ENCODE measurements at places on chromosomes 6 and 20.

DNA sequence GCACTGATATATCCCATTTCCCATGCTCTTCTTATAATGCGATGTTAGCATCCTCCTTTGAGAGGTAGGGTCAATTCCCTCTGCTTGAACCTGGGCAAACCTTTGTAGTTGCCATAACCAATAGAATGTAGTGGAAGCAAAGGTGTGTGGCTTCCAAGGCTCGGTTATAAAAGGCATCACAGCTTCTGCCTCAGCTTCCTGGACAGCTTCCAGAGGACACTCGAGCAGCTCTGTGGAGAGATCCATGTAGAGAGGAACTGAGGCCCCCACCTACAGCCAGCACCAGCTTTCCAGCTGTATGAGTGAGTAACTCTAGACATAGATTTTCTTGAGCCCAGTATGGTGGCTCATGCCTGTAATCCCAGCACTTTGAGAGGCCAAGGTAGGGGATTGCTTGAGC, 36.7 kb downstream of the FGD2 start:
- no peak for DNase-seq

DNA sequence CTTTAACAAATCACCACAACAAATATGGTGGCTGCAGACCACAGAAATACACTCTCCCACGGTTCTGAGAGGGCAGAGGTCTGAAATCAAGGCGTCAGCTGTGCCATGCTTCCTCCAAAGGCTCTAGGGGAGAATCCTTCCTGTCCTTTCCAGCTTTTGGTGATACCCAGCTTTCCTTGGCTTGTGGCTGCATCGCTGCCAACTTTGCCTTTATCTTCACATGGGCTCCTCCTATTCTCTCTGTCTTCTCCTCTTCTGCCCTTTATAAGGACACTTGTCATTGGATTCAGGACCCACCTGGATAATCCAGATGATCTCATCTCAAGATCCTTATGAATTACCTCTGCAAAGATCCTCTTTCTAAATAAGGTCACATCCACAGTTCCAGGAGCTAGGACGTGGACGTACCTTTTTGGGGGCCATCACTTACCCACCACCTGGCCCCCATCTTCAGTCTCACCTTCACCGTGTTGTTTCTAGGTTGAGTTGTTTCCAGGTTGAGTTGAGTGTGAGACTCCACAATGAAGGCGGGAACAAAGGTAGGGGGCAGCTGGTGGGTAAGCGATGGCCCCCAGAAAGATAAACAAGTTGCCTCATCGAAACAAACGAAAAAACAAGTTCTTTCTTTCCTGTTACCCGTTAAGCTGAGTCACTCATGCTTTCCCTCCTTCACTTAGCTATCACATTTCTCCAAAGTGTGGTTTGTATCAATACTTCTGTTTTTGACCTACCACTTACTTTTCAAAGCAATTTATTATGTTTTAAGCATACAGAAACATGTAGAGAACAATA, 68.9 kb upstream of the SLC22A16 start:
- DNase-seq: no peak

DNA sequence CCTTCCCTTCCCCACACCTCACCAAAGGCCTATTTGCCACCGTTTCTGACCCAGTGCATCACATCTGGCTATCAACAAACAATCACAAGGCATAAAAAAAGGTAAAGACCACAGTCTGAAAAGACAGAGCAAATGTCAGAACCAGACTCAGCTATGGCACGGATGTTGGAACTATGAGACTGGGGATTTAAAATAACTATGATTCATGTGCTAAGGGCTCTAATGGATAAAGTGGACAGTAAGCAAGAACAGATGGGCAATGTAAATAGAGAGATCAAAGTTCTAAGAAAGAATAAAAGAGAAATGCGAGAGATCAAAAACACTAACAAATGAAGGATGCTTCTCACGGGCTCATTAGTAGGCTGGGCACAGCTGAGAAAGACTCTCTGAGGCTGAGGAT, 99.5 kb downstream of the LAMP5 start:
- DNase-seq: no peak

GRCh38 chr6:105759015-105759414, 327.1 kb upstream of the PRDM1 start:
- no peak for DNase-seq

Measured in iPS DF 19.7 (cell line).